Activated CD8-positive, alpha-beta memory T cell treated with anti-CD3 and anti-CD28 coated beads for 24 hours (primary cell): ENCODE measurements at places on chromosomes 2 and 18.

DNA sequence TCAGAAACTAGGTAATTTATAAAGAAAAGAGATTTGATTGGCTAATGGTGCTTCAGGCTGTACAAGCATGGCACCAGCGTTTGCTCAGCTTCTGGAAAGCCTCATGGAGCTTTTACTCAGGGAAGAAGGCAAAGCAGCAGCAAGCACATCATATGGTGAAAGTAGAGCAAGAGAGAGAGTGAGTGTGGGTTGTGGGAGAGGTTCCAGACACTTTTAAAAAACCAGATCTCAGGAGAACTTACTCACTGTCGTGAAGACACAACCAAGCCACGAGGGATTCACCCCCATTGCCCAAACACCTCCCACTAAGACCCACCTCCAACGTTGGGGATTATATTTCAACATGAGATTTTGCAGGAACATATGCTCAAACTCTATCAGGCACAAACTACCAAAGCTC, 554.6 kb upstream of the TNP1 start:
- no peak for DNase-seq

DNA sequence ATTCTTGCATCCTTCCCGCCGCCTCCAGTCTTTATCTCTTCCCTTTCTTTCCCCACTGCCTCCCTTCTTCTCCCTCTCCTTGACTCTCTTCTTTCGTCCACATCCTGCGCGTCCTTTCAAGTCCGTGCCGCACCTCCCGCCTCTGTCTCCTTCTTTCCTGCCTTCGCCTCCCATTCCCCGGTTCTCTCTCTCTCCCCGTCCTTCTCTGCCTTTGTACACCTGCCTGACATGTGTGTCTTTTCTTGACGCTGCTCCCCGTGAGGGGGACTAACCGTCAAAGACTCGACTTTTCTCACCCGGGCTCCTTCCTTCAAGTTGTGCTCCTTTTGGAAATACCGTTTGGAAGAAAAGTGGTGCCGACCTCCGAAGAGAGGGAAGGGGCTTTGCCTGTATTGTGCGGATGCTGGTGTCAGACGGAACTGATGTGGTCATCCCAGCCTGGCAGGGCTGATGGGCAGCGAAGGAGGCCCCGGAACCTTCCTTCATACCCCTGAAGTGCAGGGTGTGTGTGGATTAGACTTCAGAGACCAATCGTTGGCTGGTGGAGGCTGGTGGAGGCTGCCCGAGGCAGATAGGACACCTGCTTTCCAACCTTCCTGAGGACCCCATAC, 879 bp downstream of the TMEM178A start:
- no peak for DNase-seq

DNA sequence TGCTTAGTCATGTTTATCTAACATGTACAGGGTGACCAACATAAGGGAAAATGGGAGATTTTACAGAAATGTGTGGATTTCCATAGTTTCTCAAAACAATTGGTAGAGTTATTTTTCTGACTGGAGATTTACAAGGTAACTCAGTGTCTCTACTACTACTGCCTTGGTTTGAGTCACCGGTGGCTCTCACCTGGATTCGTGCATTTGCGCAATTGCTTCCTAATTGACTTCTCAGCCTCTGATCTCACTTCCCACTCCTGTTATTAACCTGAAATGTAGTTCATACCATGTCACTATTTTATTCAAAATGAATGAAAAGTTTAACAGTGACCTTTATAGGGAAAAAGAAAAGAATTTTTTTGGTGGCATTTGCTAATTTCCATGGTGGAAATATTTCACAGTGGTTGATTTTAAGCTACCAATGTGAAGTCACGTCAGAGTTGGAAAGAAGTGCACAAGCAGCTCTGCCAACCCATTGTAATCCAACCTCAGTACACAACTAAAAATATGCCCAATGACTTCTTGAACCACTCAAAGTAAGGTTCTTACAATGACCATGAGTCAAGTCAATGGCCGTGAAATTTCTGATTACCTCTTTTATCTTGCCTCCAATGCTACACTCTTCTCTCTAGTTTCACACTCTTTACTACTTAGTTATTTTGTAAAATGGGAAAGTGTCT, 94.0 kb downstream of the NYAP2 start:
- no peak for DNase-seq

DNA sequence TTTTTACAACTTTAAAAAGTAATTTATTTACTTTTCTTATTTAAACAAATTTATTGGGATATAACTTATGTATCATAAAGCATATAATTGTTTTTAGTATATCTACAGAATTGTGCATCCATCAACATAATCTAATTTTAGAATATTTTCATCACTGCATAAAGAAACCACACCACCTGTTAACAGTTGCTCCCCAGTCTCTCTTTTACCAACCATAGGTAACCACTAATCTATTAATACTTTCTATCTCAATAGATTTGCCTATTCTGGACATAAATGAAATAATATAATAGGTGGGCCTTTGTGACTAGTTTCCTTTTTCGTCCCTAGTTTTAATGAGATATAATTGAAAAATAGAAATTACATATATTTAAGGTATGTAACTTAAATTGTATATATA, 90.6 kb downstream of the ADAM23 start:
- no peak for DNase-seq

GRCh38 chr2:100067784-100068183, 74.6 kb downstream of the AFF3 start:
- DNase-seq = no peak

GRCh38 chr18:35953688-35954087, 18.8 kb upstream of the RMP24 start:
- no peak for DNase-seq

GRCh38 chr2:9163306-9164111, 43.1 kb upstream of the ASAP2 start:
- DNase-seq = no peak

DNA sequence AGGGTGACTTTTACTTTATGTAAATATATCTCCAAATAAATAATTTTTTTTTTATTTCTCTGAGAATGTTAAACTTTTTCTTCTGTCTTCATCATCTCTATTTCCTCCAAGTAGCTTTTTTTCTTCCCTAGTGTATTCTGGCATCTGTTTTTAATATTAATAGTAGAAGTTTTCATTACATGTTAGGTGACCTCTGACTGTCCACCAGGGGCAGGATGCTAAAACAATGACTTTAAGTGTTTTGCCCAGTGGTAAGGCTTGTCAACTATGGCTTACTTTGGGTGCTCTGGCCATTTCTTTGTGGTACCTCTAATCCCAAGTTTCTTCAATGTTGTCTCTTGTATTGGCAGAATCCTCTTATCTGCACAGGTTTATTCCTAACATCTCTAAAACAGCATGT, 127.1 kb downstream of the SRBD1 start:
- no peak for DNase-seq

- no peak for DNase-seq
Observed at GRCh38 chr2:224098481-224099230, 59.6 kb upstream of the SERPINE2 start.

GRCh38 chr18:55510809-55511208, 77.2 kb downstream of the TCF4 start:
- DNase-seq = no peak

DNA sequence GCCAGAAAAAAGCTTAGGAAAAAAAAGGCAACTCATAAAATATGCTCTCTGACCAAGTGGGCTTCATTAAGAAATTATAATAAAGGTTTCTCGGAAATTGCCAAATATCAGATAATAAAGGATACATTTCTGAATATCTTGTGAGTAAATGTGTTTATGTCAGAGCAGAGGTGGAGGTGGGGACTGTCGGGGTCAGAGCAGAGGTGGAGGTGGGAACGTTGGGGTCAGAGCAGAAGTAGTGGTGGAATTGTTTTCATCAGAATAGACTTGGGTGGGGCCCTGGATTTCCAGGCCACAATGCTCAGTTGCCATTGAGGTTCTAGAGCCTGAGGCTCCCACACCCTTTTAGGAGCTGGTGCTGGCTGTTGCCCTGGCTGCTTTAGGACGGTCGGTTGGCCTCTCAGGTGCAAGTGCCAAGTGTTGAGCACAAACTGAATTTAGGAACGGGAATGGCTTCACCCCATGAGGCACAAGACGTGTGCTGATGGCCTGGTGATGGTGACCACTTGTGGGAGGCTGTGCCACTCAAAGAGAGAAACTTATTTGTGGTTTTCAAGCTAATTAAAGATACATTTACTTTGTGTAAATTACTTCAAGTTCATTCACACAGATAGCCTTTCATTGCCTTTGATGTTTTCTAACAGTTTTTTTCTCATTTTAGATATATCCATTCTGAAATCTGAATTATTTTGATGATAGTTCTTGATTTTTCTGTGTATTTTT, 131.5 kb downstream of the ATP9B start:
- no peak for DNase-seq

DNA sequence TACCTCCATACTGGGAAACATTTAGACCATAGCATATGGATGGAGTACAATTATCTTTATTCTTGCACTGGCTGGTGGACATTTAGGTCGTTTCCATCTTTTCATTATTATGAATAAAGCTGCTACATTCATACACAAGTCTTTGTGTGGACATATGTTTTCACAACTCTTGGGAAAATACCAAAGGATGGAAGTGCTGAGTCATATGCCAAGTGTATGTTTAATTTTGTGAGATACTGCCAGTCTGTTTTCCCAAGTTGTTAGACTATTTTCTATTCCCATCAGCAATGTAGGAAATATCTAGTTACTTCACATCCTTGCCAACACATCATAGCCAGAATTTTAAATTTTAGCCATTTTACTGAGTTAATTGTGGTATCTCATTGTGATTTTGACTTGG, 91.5 kb downstream of the GALNT13 start:
- DNase-seq = no peak

GRCh38 chr2:103823847-103824246, 1030.1 kb upstream of the POU3F3 start:
- DNase-seq = no peak

DNA sequence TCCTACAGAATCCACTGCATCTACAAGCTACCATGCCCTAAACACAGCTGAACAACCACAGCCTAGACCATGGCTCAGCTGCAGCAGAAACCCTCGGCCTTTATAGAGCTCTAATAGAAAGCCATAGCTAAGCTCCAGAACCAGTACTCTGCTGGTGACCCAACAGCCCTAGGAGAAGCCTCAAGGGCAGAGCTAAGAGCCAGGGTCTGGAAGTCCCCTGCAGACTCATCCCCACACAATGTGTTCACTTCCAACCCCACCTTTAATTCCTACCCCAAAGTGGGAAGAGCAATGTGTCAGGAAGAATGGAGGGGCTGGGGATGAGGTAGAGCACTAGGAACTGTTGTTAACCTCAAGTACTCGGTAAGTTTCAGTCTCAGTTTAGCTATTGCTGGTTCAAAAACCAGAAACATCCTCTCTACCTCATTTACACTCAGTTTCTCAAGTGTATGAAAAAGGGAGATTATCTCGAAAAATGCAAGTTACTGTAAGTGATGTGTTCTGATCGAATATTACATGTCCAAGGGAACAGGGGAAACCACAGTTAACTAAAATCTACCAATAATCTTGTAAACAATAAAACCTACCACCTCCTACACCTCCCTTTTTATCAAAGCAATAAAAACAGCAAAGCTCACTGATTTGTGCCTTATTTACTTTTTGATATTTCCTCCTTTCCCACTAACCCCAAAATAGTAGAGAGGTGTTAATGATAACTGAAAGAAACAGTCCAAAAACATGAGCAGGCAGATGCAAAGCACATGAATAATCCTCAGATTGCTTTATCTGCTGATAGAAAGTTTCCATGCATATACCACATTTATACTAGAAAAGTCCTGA, 36.2 kb downstream of the THADA start:
- DNase-seq = no peak

DNA sequence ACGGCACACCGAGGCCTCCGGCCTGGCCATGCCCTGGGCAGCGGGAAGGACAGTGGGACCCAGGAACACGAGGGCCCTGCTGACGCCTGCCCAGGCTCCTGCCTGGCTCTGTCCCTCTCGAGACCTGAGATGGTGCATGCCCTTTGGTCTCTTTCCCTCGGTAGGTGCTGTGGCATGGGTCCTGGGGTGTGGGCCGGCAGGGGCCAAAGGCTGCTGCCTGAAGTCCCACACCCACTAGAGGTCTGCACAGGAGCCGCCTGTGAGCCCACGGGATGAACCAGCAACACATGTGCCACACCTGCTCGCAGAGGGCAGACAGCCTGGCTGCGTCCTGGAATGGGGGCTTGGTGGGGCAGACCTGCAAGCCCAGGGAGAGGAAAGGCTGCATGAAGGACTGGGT, 73.3 kb downstream of the NDUFA10 start:
- DNase-seq = no peak

DNA sequence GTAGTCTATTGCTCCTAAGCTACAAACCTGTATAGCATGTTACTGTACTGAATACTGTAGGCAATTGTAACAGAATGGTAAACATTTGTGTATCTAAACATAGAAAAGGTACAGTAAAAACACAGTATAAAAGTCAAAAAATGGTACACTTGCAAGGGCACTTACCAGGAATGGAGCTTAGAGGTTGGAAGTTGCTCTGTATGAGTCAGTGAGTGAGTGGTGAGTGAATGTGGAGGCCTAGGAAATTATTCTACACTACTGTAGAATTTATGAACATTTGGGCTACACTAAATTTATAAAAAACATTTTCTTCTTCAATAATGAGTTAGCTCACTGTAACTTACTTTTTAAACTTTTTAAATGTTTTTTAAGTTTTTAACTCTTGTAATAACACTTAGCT, 19.0 kb downstream of the NABP1 start:
- DNase-seq = no peak

- no peak for DNase-seq
Observed at GRCh38 chr2:1777781-1778180, 33.5 kb upstream of the PXDN start.

DNA sequence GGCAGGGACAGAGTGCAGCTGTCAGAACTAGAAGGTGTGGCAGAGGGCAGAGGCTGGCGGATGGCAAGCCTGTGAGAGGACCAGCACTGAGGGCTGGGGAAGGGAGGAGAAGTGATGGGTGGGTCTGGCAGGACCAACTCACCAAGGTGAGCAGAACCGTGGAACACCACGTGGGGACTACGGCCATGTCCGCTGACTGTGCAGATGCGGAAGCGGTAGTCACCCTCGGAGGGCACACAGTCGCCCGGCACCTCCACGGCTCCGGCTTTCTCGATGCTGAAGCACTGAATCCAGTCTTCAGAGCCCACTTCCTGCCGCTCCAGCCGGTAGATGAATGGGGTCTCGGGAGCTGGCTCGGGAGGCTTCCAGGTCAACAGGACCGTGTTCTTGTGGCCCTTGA, 4.2 kb downstream of the OBSL1 start:
- no peak for DNase-seq

DNA sequence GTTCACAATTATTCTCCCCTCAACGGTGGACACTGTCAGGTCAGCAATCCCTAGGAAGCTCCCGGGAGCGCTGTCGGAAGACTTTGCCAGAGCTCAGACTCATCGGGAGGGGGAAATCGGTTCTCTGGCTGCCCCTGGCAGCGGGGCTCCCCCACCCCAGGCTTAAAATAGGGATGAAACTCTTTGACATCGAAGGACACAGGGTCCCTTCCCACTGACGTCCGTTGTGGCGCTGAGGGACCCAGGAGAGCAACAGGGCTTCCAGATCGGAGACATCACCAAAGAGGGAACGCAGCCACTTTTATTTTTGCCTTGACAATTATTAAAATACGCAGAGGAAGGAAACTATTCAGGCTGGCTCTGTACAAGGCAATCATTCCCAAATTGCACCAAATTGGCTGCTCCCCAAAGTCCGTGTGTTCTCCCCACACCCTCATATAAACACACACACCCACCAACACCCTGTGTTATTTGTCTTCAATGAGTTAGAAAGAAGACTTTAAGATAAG, 249.0 kb downstream of the CDH20 start:
- DNase-seq = no peak
